Lower lobe of right lung (tissue), 2 donors: ENCODE measurements at places on chromosomes 3 and 15.

DNA sequence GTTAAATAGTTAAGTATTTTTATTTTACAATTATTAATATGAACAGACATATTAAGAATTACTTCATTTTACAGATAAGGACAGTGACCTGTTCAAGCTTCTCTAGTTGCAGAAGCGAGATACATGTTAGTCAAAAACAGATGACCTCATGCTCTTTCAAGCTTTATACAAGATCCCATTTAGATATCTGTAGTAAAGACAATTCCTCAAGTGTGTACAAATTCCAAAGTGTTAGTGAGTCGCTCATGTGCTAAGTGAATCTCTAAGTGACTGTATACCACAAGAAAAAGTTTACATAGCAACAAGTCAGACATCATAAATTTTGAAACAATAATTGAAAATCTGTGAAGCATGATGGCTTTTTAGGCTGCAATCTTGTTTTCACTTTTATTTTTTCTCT, 293.8 kb downstream of the ROBO1 start:
- no peak for DNase-seq

DNA sequence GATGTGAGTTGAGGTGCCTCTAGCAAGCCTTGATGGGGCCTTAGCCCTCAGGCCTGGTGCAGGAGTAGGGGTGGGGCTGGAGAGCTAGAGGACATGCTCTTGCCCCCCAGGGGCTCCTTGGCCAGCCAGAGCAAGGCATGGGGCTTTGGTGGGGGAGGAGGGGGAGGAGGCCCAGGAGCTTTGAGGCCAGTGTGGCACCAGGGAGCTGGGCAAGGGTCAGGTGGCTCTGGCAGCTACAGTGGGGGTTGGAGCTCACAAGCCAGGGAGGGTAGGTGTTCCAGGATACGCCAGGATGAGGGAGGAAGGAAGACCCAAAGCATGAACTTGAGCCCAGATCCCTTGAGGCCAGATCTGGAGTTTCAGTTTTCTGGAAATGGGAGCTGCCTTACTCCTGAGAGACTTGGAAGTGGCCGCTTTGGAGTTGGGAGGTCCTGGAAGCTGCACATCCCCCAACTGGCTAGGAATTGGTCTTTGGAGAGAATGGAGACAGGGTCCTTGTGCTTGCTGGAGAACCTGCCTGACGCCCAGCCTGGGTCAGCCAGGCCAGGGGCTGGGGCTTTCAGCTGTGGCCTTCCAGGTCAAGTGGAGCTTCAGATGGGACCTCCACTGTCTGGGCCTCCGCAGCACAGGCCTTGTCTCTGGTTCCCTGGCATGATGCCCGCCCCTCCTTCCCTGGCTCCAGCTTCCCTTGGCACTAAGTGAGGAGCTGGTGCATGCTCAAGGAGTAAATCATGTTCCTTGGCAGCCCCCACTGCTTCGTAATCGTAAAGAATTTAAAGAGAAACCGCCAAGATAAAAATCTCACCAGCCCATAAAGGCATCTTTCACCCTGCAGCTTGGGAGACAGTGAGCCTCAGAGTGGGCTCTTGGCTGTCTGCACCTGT, 8.7 kb downstream of the SEMA3F start:
- peak; percentile 77 for DNase-seq

DNA sequence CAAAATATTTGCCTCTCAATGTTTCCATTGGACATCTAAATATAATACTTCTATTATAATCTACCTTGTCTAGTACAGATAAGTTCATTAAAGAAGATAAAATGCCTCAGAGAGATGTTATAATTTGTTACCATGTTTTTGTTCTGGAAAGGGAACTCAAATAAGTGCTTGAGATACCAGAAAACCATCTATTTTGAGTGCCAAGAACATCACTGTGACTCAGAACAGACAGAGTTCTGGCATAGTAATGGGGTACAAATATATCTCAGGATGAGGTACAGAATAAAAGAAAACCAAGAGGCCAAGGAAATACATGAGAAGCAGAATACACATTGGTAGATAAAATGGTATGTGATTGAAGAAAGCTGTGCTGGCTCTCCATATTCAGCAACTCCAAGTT, 58.9 kb downstream of the IMPG2 start:
- no peak for DNase-seq

GRCh38 chr3:64694114-64694513, 6.3 kb upstream of the ADAMTS9 start:
- DNase-seq: no peak

DNA sequence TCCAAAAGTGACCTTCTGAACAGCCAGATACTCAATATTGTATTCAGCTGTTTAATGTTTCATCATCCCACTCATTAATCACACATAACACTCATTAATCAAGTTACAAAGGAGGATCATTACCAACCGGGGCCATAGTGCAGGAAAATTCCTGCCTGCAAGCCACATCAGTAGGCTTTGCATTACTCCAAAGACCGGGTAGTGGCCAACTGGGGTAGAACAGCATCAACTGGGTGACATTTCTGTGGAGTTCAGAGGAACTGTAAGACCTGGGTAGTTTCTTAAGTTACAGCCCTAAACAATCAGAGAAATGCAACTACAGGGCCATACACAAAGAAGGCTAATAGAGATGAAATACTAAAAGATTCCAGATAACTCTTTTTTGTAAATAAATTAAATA, 253.1 kb downstream of the WDR72 start:
- no peak for DNase-seq

DNA sequence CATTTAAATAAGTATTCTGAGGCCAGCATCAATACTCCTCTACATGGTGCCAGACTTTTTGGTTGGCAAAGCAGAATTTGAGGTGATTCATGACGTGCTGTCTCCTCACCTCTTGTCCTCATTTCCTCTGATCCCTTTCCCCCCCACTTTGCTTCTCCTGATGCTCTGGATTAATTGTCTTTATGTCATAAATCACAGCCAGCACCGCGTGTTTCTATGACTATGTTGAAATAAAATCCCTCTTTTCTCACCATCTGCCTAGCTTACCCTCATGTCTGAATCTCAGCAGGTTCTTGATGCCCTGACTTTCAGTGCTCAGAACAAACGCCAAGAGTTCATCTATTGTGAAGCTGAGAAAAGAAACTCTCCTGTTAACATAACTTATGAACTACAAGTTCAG, 19.7 kb upstream of the PTPRG start:
- no peak for DNase-seq

- DNase-seq: no peak
These were observed 347 bp downstream of the HACL1 start for GRCh38 chr3:15601046-15601398.

DNA sequence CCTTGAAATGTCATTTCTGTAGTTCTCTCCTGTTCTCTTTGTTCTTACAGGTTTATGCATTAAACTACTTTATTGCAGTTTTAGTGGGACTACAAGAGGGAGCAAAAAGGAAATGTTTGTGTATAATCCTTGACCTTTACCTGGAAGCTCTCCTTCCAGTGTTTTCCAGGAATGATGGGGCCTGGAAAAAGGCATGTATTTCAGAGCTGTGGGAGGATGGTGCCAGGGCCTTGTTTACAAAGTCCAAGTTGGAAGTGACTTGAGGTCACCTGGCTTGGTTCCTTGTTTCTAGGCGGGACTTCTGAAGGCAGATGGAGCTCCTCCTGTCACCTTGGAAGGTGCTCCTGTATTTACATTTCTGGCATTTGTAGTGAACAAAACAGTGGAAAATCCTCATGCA, 15.1 kb downstream of the ACVR2B start:
- DNase-seq: no peak

DNA sequence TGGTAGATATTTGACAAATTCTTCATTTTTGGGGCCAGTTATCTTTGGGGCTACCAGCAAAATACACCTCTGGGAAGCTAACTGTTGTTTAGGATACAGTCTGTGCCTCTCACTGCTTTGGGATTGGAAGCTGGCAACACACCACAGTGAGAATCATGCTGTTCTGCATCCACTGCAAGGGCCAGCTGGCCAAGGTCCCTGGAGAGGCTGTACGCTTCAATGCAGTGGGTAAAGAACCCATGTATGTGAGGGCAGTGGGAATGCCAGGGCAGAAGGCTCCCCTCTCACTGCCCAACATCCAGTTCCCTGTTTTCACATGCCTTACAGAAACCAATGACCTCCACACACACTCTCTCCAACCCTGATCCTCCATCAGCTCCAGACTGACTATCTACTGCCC, 20.1 kb downstream of the ZDHHC3 start:
- no peak for DNase-seq

GRCh38 chr15:60353245-60353920, 44.4 kb downstream of the ANXA2 start:
- no peak for DNase-seq

- DNase-seq: no peak
These were observed 366.3 kb downstream of the TIGIT start for GRCh38 chr3:114660124-114660523.
